ENCODE measurements at places on chromosomes 1 and 21. TPM values are rescaled to one million over a fixed set of nuclear protein-coding genes. Genes with fewer than 3 reads are reported as not detected.

RNASEL gene
- 0.44 TPM for total RNA-seq

LCE2B gene
- total RNA-seq: not detected

IVL gene
- not detected for total RNA-seq

- DNase-seq: peak; percentile 79
Observed at GRCh38 chr1:152440635-152441471, 26.8 kb upstream of the CRNN start.

- no peak for DNase-seq
Observed at GRCh38 chr1:199866210-199866617, 161.3 kb upstream of the NR5A2 start.

GRCh38 chr1:114690148-114690547 lies 5.2 kb downstream of the AMPD1 start:
- no peak for DNase-seq

DNA sequence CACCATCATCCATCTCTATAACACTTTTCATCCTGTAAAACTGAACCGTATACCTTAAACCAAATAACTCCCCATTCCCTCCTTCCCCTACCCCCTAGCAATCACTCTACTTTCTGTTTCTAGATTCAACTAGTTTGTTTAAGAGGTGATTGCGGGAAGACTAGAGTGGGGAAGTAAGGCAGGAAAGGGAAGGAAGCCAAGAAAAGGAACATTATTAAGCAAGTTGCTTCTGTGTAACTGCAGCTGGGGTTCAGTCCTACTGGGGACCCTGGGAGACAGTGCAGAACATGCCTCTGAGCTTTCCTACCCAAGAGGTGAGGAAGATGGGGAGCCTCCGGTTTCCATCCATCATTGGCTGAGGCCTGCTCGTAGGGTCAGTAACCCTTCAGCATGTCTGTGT lies 28.9 kb upstream of the H3-3A start:
- no peak for DNase-seq

- DNase-seq: no peak
Observed at GRCh38 chr1:13617108-13617507, 33.5 kb downstream of the PDPN start.

- DNase-seq: no peak
Observed at GRCh38 chr1:184276416-184276815, 110.4 kb upstream of the C1orf21 start.

DNA sequence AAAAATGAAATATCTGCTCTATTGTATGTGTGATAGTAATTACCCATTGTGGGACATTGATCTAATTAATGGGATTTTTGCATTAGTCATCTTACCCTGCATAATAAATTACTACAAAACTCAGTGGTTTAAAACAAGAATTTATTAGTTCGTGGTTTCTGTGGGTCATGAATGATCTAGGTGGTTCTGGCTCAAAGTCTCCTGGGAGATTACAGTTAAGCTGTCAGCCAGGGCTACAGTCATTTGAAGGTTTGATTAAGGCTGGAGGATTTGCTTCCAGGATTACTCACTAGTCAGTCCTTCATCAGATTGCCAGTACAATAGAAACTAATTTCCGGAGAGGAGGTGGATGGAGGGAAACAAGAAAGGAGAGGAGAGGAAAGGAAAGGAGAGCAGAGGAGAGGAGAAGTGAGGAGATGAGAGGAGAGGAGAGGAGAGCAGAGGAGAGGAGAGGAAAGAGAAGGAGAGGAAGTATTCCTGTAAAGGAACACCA lies 60.4 kb upstream of the TNFSF4 start:
- DNase-seq: peak; percentile 61

Data from lung microvascular endothelial cell (primary cell).